ENCODE measurements at places on chromosomes 11 and 22. TPM values are rescaled to one million over a fixed set of nuclear protein-coding genes. Genes with fewer than 3 reads are reported as not detected.

Gene F2
- total RNA-seq: not detected

Gene DDB1
- 329 TPM for total RNA-seq

Gene RTCB
- total RNA-seq: 111 TPM

Gene PACS1
- 54.3 TPM for total RNA-seq

Gene NFAM1
- total RNA-seq: 0.07 TPM

Gene OR5D14
- not detected for total RNA-seq

Gene BLID
- not detected for total RNA-seq

Gene PANX2
- total RNA-seq: 2.5 TPM

Gene OR51I2
- total RNA-seq: not detected

Gene RBMXL2
- 0.20 TPM for total RNA-seq

Gene CHCHD10
- total RNA-seq: 38.8 TPM

Gene SMIM35
- total RNA-seq: not detected

Gene LINC01488
- total RNA-seq: not detected

Gene UBQLN3
- not detected for total RNA-seq
